ENCODE measurements at places on chromosomes 11 and 22.

GRCh38 chr11:79052544-79052943, 388.3 kb downstream of the TENM4 start:
- DNase-seq, result no peak

- DNase-seq, result no peak
These were observed 8.6 kb downstream of the ZNF195 start for GRCh38 chr11:3370311-3370870.

DNA sequence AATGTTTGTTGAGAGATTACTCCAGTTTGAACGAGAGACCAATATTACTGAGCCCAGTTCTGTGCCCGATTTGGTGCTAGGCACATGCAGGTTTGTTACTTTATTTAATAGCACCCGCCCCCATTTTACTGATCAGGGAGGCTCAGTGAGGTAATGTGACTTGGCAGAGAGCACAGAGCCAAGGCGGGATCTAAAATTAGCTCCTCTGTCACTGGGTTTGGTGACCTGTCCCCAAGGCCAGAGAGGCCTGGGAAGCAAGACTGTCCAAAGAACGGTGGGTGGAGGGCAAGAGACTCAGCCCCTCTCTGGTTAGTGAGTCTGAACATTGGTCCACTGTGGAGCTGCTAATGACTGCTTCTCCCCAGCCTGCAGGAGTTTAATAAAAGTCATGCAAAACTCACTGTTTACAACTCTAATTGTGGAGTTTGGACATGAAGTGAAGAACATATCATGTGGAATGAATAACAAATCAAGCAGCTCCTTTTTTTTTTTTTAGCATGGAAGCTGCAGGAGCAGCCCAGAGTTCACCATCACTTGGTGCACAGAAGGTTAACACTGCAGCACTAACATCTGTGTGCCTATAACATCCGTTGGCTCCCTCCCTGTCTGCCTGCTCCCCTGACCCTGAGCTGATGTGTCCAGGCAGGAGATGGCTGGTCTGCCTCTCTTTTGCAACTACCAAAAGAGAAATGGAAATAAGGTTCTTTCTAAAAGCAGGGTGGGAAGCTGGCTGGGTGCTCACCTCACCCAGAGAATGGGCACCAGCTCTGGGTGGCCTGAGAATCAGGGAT, 39.0 kb downstream of the CSNK2A3 start:
- DNase-seq, result no peak

DNA sequence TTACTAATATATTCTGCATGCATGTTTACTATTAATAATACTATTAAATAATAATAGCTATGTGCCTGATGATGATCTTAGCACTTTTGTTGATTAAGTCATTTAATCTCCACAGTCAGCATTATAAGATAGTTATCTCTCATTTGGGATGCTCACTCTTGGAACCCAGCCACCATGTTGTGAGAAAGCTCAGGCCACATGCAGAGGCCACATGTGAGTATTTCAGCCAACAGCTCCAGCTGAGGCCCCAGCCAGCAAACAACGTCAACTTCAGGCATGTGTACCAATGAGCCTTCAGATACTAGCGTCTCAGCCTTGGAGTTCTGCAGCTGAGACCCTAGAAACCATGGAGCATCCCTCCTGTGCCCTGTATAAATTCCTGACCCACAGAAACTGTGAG, 798.1 kb upstream of the LRRC4C start:
- DNase-seq, result no peak

DNA sequence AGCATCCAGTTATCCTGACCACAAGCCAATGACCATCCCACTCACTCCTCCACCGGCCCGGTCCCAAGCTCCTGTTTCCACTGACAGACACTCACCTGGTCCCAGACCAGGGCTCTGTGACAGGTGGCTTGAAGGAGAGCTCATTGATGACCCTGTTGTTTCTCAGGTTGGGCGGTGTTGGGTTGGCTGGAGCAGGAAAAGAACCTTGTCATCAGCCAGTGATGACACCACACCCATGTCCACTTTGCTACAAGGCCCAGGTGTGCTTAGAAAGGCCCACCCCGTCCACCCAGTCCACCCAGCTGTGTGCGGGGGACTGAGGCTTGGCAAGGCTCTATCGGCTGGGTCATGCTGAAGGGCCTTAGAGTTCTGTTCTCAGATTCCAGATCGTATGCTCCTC, 42.9 kb downstream of the GAB4 start:
- DNase-seq, result no peak

GRCh38 chr22:37273126-37273845, 9.0 kb upstream of the CYTH4 start:
- no peak for DNase-seq

DNA sequence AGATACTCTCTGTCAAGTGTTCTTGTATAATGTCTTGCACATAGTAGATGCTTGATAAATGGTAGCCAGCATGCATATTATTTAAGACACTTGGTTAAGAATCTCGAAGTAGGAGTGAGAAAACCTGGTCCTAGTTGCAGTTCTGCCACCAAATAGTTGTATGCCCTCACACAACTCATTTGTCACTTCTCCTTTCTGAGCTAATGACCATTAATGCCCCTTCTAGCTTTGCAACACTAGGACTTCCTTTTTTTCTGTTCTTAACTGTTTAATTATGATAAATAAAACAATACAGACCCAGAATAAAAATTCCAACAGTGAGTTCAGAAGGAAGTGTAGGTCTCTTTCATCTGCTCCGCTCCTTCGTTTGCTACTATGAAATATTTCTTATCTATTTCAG, 453.6 kb downstream of the TMEM135 start:
- DNase-seq, result no peak

DNA sequence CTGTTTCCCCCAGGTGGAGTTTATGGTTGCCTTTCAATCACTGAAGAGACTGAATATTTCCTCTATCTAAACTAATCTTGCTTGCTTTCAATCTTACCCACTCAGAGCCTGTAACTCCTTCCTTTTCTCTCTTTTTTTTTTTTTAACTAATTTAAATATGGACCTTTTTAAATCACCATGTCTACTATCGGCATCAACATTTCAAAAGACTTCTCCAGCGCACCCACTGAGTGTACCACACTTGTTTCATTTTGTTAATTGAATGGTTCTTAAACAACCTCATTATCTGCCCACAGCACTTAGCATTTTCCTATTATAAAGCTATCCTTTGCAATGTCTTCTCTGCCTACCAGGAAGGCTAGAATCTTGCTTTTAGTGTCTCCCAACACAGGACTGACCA, 1212.5 kb downstream of the LRRC4C start:
- no peak for DNase-seq

DNA sequence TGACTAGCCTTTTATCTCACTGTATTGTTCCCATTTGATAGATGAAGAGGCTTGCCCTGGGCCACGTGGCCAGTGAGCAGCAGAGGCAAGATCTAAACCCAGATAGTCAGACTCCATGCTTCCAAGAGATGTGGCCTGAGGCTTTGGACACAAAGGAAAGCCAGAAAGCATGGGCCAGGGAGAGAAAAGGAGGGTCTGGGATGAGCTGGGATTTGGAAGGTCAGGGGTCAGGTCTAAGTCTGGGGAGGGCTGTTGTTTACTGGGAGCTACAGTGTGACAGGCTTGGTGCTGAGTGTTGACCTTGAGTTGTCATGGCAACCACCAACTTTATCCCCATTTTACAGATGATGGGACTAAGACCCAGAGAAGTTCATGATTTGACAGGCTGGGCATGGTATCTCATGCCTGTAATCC, 2.1 kb downstream of the SLC35E4 start:
- DNase-seq, result no peak

DNA sequence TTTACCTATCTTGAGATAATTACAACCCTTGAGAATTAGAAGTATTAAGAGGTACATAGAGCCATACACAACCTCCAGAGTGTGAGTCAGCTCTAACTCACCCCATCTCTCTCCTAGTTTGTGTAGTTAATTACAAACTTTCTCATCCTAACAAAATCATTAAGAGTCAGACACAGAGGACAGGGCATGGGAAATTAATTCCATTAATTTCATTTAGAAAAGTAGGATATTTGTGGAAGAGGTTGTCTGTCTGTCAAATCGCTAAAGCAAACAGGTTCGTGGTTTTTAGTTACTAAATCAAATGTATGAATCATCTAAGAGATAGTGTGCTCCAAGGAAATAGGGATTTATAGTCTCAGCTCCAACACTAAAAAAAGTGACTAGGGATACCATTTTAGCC, 1261.4 kb upstream of the TENM4 start:
- DNase-seq, result no peak

GRCh38 chr11:11374358-11375148, 21.5 kb upstream of the CSNK2A3 start:
- DNase-seq, result no peak

- DNase-seq, result no peak
These were observed 31.3 kb upstream of the MMP13 start for GRCh38 chr11:102986815-102987214.

- no peak for DNase-seq
These were observed 15.3 kb downstream of the LINC01488 start for GRCh38 chr11:69496631-69497220.

- DNase-seq, result no peak
These were observed 83.7 kb upstream of the DBX1 start for GRCh38 chr11:20243974-20244373.

DNA sequence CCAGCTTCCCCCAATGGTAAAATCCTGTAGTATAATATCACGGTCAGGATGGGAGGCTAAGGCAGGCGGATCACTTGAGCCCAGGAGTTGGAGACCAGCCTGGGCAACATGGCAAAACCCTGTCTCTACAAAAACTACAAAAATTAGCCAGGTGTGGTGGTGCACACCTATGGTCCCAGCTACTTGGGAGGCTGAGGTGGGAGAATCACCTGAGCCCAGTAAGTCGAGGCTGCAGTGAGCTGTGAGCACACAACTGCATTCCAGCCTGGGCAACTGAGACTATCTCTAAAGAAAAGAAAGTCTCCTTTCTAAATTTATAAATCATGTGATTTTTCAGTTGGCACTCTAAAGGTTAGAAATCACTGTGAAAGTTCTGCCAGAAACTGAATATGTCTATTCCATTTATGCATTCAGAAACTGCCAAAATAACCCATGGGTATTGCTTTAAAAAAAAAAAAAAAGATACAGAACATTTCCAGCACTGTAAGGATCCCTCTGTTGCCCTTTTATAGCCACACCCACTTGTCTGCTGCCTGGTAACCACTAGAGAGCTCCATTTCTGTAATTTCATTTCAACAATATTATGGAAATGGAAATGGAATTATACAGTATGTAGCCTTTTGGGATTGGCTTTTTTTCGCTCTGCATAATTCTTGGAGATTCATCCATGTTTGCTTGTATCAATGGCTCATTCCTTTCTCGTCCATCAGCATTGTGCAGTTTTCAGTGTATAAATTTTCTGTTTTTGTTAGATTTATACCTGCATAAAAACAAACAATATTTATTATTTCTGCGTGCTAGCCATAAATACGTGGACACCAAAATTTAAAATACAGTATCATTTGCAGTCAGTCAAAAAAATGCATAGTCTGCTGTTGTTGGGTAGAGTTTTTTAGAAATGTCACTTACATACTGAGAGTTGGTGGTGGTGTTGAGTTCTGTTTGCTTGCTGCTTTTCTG, 9.4 kb downstream of the CDC45 start:
- no peak for DNase-seq

GRCh38 chr11:110859240-110859840, 147.1 kb upstream of the ARHGAP20 start:
- no peak for DNase-seq

DNA sequence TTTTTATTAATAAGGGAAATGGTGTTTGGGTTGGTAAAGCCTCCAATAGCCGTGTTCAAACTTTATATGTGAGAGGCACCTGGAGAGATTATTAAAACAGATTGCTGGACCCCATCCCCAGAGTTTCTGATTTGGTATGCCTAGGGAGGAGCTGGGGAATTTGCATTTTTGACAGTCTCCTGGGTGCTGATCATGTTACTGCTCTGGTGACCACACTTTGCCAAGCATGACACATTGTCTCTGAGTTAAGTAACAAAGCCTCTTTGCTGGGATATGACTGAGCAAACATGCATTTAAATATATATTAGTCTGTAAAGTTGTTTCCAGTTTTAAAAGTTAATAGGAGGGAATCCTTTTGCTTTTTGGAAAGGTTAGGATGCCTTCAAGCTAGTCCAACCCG, 140.4 kb downstream of the NAV2 start:
- no peak for DNase-seq

DNA sequence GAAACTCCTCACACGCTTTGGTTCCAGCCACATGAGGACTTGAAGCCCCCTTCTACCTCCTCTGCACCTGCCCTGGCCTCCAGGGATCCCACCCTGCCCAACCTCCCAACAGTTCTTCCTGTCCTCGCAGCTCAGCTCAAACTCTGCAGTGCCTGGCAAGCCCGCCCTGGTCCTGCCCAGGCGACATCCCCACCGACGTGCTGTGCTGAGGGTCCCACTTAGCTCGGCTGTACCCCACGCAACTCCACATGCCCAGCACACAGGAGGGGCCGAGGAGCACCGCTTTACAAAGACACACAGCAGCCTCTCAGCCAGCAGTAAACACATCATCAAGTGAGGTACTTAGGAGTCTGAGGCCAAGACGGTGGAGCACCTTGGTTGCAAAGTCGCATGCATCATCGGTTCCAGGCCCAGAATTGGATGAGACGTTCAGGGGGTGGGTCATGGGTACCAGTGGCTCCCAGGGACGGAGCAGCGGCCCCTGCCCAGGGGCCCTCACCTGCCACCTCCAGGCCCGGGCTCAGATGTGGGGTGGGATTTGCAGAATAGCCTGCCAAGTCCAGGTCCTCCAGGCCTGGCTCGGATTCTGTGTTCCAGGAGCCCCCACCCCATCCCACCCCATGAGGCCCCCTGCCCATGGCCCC, 72.6 kb downstream of the CELSR1 start:
- no peak for DNase-seq

DNA sequence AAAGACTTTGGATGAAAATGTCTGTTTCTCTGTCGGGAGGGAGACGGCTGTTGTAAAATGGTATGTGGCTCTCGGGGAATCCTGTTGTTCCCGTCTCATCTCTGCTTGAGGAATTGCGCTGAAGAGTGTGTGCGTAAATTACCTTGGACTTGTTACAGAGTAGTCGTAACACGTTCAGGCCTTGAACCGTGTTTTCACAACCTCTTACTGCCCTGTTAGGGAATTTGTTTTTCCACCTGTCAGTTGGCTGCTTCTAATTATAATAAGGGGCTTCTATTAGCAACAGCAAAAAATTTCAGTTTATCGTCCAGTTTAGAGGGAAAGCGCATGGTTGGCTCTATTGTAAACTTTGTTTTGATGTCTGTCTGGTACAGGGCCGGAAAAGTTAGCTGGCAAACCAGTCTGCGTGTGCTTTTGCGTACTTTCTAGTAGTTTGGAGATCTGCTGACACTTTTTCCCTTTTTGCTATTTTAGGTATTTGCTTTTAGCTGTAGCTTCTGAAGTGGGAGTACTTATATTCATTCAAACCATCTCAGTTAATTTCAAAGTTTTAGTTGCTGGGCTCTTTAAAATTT, 1.5 kb downstream of the HIPK3 start:
- no peak for DNase-seq

GRCh38 chr11:96332126-96332771, 10.7 kb downstream of the MAML2 start:
- no peak for DNase-seq

DNA sequence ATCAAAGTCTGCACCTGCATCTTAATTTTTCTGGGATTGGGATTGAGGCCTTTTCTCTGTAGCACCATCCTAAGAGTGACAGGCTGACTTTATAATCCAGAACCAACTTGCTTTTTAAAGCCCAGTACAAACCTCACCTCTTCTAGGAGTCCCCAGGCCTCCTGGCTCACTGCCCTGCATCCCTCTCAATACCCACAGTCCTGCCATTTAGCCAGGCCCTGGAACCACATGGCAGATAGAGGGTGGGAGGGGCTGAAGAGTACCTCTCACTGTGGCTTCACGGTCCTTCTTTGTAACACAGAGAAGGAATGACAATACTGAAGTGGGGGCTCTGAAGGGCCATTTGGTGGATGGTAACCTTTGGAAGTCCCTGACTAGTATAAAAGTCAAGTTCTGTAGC, 63.5 kb upstream of the PHOX2A start:
- DNase-seq, result no peak
